ENCODE measurements at places on chromosomes 5 and 9.

DNA sequence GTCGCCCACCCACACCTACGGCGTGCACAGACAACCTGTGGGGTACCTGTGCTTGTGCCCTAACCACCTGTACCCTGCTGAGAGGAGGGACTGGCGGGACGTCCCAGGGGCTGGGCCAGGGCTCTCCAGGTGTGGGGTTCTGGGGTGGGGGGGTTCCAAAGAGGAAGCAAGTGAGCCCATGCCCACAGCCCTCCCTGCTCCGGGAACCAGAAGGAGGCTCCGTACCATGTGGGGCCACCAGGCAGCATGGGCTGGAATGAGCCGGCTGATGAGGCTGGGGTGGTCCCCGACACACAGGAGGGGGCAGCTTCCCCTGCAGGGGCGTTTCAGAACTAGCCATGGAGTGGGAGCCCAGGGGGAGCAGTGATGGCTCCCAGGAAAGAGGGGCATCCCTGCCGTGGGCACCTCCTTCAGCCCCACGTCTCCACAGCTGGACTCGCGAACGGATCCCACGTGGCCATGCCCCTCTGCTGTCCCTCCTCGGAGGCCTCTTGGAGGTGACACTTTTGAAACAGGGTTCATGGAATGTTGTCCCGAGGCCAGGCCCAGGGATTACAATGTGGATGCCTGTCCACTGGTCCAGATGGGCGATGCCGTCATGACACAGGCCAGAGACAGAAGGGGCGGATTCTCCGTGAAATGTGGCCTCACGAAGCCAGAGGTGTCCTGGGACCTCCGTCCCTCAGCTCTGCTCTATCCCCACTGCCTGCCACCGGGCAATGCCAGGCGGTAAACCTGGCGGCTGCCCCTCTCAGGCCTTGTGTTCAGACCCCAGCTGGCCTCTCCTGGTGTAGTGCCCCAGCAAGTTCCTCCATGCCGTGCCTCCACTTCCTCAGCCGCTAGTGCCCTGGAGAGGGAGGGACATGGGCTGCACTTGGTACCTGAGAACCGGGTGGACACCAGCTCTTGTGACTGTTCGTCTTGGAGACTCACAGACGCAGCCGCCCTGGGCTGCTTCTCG lies 33.6 kb upstream of the IRX4 start:
- no peak for DNase-seq

DNA sequence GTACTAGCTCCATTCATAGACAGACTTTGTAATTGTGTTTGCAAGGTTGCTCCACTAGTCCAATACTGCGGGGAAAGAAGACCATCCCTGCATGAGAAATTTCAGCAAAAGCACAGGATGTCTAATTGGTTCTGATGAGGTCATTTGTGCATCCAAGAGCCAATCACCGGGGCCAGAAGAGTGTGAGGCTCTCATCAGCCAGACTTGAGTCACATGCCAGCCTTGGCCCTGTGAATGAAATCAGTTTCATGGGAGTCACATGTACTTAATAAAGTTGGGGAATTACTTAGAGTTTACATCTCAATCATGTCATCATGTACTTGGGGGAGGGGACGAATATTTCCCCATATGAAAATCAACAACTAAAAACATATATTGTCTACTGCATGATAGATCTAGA lies 1236.0 kb downstream of the MAT2B start:
- DNase-seq, result peak; percentile 16

GRCh38 chr5:90015584-90016018 lies 394.0 kb downstream of the CETN3 start:
- peak; percentile 85 for DNase-seq

- DNase-seq, result no peak
These were observed 98.4 kb upstream of the C9orf72 start for GRCh38 chr9:27671636-27672035.

DNA sequence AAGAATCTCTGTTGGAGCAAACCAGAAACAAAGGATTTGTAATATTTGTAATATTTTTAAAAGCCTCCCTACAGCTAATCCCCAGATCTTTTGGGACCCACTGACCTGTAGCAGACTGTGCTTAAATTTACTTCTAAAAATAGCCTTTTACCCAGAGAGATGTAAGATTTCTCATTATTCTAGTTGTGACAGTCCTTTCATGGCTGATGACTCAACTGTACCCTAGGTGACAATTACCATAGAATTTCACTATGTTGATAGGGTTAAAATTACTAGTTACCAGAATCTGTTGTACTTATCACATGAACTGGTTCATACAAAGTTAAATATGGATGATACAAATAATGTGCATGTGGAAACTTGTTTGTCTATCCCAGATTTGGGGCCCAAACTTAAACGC lies 543.9 kb upstream of the SEMA6A start:
- DNase-seq, result no peak

DNA sequence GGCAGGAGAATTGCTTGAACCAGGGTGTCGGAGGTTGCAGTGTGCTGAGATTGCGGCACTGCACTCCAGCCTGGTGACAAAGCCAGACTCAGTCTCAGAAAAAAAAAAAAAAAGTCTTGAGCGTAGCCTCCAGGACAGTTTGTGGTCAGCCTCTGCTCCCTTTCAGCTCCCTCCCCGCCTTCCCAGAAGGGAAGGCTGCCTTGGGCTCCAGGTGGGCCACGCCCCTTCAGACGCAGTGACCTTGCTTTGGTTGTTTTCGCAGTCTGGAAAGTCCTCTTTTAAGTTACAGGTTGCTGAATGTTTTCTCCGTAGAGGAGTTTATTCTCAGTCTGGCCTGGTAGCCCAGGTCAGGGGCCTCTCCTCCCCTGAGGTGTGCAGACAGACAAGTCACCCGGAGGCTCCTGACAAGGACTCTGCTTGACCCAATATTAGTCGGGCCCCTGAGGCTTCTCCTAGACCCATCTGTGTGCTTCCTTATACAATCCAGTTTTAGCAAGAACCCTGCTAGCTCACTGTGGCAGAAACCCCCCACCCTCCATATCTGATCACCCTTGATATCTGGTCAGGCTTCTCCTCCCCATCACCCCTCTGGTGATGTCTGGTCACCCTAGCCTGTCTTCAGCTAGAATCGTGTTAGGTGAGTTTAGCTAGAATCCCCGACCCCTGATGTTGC lies 31.6 kb upstream of the N4BP3 start:
- peak; percentile 69 for DNase-seq

- no peak for DNase-seq
These were observed 455.2 kb downstream of the DTWD2 start for GRCh38 chr5:118533156-118533555.

DNA sequence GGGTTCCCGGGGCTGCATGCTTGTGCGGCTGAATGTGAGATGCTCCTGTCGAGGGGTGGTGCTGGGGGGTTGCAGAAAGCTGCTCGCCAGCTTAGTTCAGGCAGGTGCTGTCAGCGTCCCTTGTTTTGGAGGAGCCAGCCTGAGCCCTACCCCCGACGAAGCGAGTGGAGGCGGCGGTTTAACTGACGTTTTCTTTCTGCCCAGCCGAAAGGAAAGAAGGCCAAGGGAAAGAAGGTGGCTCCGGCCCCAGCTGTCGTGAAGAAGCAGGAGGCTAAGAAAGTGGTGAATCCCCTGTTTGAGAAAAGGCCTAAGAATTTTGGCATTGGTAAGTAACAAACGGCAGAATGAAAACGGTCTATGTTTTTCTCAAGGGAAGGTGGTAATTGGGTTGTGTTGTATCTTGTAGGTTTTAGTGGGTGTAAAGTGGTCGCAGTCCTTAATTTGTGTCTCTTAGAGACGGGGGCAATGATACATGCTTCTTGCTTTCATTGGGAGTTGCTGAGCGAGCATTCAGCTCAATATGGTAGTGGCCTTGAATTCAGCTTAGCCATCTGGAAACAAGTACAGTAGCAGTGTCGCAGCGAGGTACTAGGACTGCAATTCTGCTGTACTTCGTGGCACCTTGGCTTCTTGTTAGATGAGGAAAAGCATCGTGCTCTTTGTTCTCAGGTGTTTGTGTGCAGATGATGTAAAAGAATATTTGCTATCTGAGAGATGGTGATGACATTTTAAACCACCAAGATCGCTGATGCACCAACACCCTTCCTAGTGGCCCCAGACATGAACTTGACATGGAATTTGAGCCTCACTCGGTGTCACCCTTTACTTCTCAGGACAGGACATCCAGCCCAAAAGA lies 928 bp downstream of the RPL7A start:
- no peak for DNase-seq

DNA sequence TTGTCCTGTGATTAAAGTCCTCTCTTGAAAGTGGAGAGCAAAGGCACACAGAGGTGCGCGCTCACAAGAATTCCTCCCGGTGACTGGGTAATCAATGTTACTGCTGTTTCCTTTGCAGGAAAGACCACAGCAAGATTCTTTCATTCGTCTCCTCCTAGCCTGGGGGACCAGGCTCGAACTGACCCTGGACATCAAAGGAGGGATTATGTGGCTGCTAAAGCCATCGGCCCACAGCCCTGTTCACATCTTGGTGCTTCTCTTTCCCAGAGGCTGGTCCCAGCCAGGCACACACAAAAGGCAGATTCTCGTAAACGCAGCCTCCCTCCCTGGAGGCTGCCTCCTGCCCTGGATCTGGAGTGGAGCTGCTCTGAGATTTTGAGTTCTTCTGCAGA lies 230.9 kb downstream of the FANCC start:
- DNase-seq, result no peak

GRCh38 chr5:150506571-150507473 lies 1.1 kb upstream of the NDST1 start:
- DNase-seq, result no peak

DNA sequence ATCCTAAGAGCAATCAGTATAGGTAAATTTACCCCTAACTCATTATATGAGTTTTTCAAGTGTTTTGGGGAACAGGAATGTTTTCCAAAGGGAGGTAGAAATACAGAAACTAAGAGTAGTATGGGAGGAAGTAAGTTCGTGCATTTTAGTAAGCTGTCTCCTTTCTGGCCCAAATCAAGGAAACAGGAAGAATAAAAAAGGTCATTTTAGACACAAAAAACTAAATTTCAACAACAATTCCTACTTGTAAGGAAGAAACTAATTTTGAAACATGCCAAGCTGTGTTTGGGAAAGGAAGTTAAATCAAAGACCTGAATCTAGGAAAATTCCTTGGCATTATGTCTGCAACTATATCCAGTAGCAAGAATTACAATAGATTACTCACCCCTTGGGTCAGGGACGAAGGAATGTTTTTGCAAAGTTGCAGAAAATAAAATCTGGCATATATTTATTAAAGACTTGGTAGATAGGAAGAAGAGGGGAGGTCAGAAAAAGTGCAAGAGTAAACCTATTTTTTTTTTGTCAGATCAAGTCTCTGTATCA lies 6.5 kb upstream of the RPS6 start:
- no peak for DNase-seq

DNA sequence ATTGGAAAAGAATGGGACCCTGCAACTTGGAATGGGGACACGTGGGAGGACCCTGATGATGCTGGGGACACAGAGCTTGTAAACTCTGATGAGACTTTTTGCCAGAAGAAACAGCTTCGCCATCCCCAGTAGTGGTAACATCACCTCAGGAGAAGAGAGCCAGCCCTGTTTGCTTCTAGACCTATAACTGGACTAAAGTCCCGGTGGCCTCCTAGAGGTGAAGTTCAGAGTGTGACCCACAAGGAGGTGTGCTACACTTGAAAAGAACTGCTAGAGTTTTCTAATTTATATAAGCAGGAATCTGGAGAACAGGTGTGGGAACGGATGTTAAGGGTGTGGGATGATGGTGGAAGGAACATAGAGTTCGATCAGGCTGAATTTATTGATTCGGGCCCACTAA lies 19.8 kb downstream of the NSA2 start:
- DNase-seq, result no peak

GRCh38 chr5:58262226-58262625 lies 197.7 kb downstream of the PLK2 start:
- no peak for DNase-seq

DNA sequence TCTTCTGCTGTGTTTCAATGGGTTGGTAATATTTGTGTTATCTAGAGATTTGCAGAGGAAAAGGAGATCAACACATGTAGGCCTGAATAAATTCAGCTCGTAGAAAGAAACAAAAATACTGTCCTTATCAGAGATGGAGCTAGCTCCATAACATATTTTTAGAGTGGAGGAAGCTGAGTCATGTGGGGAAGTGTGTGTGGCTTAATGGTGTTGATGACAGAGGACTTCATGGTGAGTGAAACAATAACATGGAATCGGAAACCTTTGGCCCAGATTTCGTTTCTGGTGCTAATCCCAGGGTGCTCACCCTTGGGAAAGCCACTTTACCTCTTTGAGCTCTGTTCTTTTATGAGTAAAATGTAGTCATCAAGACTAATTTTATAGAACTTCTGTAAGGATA lies 825.0 kb downstream of the TLR4 start:
- peak; percentile 16 for DNase-seq

GRCh38 chr5:139636975-139637408 lies 11.2 kb upstream of the CXXC5 start:
- peak; percentile 80 for DNase-seq

Data from OCI-M1 (cell line).